ENCODE measurements at places on chromosomes 16 and 17.

DNA sequence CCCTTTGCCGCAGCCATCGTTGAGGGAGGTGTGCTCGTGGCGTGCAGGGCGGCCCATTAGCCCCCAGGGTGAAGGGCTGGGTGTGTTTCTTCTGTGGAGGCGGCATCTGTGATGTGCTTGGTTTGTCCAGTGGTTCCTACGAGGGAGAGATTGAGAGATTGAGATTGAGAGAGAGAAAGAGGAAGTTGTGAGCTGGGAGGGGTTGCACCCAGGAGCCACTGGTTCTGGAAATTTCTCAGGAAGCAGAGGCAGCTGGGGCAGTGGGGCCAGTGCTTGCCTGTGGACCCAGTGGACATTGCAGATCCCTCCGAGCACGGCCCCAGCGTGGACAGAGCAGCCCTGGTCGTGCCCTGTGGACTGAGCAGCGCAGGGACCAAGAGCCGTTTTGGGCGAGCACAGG is 72.0 kb upstream of the ZNF750 start:
- DNase-seq = no peak

- no peak for DNase-seq
These were observed 25.5 kb upstream of the ZNF750 start for GRCh38 chr17:82865274-82865673.

- DNase-seq = peak; percentile 49
These were observed 118.7 kb upstream of the CDH5 start for GRCh38 chr16:66247516-66248481.

DNA sequence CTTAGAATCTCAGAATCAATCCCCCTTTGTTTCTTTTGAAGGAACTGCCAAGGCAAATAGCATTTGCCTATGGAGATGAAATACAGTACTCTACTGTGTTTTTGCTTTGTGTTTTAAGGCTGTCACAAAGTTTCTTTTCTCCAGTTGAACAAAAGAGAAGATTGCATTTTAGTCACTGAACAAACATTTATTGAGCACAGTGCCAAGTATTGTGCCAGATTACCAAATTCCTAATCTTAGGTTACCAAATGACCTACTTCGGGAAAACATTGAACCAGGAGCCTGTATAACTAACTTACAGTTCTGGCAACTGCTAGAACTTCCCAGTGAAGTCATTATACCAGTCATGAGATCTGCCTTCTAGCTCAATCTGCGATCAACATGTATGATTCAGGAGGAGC is 3.0 kb upstream of the UBB start:
- peak; percentile 46 for DNase-seq

- DNase-seq = no peak
These were observed 8.9 kb downstream of the ADAD2 start for GRCh38 chr16:84199861-84200260.

- DNase-seq = no peak
These were observed 9.5 kb upstream of the GUCY2D start for GRCh38 chr17:7992924-7993323.

DNA sequence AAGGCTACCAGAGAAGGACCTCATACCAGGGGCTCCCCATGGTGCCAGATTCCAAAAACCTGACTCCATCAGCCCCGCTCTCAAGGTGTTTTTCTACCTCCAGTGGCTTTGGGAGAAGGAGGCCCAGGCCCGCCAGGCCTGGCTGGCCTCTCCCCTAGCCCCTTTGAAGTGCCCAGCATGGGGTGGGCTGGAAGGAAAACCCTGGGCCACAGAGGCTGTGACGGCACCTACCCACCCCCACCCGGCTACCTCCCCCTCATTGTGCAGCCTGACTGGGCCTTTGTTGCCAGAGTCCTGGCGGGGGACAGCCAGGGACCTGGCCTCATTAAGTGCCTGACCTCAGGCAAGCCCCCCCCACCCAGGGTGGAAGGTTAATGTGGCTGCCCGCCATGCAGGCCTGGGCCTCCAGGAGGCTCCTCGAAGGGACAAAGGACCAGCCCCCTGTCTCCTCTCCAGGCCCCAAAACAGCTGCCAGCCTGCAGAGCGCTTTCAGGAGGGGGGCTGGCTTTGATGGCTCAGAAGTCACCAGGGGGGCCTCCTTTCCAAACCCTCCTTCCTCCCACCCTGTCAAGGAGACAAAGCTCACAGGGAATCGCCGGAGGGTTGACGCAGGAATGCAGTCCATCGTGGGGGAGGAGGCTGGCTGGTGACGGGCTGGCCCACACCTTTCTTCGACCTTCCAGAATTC is 159.4 kb downstream of the ZNF423 start:
- no peak for DNase-seq

DNA sequence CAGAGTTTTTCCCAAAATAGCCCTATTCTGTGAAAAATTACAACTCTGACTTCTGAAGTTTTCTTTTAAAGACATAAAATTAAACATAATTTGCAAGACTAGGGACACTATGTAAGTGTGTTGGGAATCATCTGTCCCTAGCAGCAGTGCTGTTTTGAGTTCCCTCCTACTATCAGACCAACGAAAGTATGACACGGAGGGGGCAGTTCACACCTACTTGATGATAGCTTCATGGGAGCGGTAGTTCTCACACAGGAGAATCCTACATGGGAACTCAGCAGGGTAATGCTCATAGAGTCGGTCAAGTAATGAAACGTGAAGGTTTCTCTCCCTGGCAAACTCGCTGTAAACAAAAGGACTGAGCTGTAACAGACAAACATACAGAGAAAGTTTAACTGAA is 96.6 kb downstream of the HELZ start:
- DNase-seq = no peak

- no peak for DNase-seq
These were observed 347.1 kb downstream of the SEC14L1 start for GRCh38 chr17:77487677-77488530.

- DNase-seq = peak; percentile 35
These were observed 271.8 kb downstream of the CPPED1 start for GRCh38 chr16:12531937-12532336.

- DNase-seq = peak; percentile 38
These were observed 534 bp downstream of the ARL2BP start for GRCh38 chr16:57245472-57246113.

DNA sequence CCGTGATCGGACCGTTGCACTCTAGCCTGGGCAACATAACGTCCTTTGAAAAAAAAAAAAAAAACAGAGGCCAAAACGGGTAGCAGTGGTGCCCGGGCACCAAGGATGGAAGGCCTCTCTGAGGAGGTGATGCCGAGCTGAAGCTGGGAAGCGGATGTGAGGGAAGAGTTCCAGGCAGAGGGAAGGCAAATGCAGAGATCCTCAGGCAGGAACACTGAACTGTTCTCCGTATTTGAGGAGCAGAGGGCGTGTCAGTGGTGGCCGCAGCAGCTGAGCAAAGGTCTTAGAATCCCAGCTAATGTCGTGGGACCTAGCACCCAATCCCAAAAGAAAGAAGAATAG is 656 bp upstream of the KCTD13 start:
- DNase-seq = peak; percentile 39

DNA sequence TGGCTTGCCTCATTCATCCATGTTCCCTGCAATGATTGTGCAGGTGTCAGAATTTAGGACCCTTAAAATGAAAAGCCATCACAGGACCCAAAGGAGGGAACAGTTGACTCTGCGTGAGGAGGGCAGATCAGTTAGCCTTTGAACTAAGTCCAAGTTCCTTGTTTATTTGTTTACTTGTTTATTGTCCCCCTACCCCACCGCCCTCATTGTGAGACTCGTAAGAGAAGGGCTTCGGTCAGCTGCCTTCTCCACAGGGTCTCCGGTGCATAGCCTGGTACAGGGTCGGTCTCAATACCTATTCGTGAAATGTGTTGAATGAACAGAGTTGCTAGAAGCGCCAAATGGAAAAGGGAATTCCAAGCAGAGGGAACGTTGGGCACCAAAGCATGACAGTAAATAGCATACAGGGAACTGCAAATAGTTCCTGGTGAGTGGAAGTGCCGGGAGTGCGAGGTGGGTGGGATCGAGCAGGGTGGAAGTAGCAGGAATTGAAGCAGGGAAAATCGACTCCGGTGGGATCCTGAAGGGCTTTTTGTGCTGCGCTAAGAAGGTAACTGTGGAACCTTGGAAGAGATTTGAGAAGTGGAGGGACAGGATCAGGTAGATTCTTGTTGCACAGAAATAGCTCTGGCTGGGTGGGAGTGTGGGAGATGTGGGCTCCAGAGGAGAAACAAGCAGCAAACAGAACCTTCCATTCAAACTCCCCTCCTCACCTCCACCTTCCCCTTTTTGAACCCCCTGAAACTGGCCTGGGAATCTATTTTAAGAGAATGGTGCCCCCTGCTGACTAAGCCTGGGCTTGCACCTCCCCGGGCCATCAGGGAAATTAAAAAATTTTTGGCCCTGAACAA is 12.7 kb downstream of the SLC35B1 start:
- peak; percentile 39 for DNase-seq

- peak; percentile 94 for DNase-seq
These were observed 37.4 kb downstream of the ARHGAP23 start for GRCh38 chr17:38465391-38466345.

GRCh38 chr17:48307814-48308411 is 122.1 kb downstream of the SKAP1 start:
- DNase-seq = peak; percentile 38

GRCh38 chr17:56173958-56174835 is 20.9 kb downstream of the ANKFN1 start:
- no peak for DNase-seq

DNA sequence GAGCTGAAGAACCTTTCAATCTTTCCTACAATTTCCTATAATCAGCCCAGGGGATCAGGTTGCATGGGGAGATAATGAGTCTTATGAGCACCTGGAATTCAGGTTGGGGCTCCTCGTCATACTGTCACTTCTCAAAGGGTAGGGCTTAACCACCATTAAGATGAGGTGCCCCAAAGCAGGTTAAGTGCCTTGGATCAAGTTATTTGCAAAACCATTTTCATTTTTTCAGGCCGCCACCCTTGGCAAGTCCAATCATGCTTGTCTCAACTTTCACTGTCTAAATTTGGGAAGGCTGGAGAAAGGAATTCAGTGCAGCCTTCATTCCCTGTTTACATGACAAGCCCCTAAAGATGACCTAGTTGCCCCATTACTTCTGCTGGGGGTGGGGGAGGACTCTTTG is 44.9 kb upstream of the TANGO6 start:
- DNase-seq = no peak

DNA sequence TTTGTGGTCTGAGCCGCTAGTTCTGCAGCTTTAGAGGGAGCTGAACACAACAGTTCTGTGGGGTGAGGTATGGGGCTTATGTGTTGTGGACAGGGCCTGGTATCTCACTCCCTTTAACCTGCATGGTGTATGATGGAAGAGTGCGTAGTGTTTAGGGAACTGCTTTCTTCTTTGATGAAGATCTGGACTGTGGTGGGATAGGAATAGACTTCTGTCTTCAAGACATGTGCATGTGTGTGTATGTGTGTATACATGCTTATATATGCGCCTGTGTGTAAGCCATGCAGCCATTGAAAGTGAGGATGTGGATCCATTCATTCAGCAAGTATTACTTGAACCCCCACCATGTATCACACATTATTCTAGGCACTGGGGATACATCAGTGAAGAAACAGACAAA is 114.8 kb upstream of the TMEM97 start:
- no peak for DNase-seq

DNA sequence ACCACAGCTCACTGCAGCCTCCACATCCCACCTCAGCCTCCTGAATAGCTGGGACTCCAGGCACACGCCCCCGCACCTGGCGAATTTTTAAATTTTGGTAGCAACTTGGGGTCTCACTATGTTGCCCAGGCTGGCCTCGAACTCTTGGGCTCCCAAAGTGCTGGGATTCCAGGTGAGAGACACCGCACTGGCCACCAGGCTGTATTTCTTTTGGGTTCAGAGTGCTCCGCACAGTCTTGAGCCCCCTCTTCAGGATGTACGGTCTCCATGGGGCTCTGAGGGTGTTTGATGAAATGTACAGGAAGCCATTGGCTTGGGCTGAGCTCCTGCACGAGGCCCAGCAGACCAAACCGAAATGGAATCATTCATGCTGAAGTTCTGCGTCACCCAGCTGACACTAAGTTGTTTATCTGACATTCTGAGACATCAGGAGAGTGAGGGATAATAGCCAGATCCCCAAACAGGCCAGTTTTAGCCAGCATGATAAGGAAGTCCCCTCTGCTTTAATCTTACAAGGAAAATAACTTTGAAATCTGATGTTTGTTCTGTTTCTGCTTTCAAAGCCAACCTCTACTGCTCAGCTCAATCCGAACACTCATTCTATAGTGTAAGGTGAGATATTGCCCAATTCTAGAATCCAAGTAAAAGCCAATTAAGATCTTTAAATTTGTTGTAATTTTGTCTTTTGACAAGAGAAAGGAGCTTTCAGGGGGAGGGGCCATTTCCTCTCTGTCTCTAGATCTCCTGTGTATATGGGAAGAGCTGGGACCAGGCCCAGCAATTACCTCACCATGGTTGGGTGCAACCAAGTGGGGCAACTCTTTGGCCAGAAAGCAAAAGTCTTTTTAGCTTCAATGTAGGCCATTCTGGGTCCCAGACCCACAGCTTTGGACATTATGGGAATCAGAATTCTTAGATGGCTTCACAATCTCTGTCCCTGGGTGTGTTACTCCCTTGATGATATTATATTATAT is 23.7 kb downstream of the GPR142 start:
- DNase-seq = no peak

DNA sequence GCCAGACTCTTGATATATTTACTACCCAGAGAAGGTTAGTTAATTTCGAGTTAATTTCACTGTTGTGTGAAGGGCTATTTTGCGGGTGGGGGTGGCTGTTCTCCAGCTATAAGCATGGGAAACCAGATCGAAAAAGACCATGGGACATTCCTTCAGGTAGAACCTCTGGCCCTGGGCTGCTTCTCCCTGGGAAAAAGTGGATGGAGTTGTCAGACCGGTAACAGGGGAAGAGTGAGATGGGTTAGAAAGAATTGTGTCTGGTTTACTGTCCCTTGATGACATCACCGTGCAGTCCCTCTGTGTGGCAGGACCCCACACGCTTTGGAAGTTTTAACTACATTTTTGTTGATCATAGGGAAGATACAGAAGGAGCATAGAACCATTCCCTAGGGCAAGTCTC is 296.3 kb downstream of the RBFOX1 start:
- no peak for DNase-seq

DNA sequence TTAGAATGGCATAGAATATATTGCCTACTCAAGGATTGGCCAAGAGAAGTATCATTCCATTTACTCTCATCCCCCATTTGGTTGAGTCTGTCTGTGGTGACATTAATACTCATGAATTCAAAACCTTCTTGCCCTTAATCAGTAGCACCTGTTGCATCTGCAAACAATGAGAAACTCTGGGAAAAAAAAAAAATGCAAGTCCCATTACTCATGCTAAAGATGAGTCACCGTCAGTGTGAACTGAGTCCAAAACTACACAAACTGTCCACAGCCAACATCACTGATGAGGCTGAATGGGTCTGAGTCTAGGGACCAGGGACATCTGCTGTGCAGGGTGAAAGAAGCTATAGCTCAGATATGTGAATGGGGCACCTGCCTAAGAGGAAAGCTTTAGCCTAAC is 96.9 kb upstream of the ADAMTS18 start:
- DNase-seq = peak; percentile 12
